NCI-H2081 treated with DMSO at 0.1 percent for 48 hours (cell line): ENCODE measurements at places on chromosomes 7 and 10.

DNA sequence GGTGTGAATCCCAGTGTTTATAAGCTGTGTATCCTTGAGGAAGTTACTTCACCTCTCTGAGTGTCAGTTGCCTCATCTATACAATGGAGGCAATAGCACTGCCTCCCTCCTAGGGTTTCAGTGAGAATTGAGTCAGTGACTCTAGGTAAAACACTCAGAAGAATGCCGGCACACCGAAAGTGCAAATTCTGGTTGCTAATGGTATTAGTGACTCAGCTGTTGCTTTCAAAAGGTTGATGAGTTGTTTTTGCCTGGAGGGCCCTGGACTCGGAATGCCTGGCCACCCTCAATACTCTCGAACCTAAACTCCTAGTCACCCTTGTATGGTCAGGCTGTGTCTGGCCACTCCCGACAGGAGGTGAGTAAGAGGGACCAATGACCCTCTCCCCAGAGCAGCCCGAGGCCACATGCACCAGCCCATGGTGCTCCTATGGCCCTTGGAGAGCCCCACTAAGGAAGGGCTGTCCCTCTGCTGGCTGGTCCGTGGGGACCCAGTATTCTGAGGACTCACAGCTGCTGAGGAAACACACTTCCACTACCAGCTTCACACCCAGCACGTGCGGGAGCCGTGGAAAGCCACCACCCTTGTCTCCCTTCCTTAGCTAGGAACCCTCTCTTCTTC is 60.2 kb downstream of the CALML3 start:
- no peak for DNase-seq

DNA sequence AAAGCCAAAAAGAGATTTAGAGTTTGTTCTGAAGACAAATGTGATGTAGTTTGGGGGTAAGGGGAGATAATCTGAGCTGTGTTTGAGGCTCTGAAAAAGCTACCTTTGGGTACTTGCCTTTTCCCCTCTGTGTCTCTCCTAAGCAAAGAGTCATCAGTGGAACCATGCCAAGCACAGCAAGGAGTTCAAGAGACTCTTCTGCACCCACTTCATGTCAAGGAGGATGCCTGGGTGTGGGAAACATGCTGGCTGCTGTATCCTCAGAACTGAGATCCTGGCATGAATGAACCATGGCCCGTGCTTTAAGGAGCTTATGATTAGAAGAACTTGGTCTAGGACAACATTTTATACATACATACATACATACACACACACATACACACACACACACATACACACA is 142.9 kb downstream of the NOC3L start:
- DNase-seq = no peak

GRCh38 chr7:41758321-41758720 is 55.4 kb upstream of the INHBA start:
- DNase-seq = no peak

DNA sequence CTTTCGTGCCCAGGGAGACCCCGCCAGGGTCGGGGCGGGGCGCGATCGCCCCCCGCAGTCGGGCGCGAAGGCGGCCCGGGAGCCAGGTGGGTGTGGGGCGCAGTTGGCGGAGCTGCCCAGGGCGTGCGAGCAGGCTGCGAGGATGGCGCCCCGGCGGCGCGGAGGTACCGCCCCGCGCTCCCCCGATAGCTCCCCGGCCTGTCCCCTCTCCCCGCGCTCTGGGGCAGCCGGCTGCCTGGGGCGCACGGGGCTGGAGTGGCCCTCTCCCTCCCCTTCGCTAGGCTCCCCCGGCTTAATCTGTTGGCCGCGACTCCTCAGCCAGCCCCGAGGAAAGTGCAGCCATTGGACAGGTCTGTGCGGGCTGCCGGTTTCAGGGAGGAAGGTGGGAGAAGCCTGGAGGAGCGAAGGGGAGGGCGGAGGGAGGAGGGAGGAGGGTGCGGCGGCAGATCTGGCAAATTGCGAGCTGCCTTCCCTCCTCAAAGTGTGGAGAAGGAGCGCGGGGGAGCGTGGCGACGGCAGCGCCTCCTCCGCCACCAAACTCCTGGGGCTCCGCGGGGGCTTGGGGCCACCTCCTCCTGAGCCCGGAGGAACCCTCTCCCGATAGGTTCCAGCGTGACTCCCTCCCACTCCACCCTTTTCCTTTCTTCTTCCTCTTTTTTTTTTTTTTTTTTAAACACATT is 361 bp upstream of the PLXDC2 start:
- DNase-seq = no peak

- no peak for DNase-seq
These were observed 85.9 kb downstream of the PON1 start for GRCh38 chr7:95238252-95238943.

DNA sequence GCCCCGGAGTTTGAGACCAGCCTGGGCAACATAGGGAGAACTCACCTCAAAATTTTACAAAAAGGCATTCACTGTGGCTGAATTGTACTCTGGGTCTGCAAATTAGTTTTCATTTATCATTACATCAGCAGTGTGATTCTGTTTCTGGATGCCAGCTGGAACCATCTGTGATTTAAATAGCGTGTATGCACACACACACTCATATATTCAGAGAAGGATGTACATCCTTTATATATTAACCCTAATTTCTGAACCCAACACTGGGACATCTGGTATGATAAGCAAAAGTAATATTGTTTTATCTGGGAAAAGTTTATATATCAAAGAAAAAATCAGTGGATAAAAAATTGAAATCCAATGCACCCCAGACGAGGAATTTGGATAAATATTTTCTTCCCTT is 33.8 kb upstream of the LYZL1 start:
- DNase-seq = no peak

DNA sequence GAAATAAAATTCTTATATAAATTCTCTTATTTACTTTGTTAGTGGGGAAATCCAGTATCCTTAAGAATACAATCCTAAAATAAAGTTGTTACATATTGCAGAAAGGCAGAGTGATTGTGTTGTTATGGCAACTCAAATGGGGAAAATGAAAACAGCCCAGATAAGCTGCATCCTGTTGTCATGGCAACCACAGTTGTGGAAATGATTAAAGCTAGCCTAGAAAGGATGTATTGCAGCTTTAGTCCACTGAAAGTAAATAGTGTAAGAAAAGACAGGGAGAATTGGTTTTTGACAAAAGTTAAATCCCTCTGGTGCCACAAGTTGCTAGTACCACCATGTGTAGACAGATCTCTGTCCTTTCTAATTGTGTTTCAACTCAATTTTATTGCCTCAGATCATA is 43.2 kb downstream of the BTRC start:
- DNase-seq = no peak

DNA sequence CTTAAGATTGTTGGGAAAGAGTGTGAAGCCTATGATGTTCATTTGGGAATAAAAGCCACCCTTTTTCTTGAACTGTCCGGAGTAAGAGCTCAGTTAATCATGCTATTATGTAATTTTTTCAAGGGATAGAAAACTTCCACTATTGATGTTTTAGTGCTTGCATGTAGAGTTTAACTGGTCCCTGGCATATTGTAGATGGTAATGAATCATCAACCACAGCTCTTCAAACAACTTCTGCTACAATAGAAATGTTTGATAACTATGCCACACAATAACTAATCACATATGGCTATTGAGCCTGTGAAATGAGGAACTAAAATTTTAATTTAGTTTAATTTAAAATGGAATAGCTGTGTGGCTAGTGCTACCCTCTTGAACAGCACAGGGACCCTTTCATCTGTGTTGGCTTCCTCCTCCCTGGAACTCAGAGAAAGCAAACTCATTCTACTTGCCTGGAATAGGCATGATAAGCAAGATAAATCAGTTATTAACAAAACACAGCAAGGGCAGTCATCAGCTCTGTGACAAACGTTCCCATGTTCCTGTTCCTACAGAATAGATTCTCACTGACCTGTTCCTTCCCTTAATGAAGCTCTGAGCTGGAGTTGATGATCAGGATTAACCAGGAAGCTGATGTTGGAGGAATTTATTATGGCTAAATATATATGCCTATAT is 4.9 kb upstream of the SRI start:
- no peak for DNase-seq

- no peak for DNase-seq
These were observed 43.9 kb downstream of the KCNH2 start for GRCh38 chr7:150934045-150934766.

- DNase-seq = no peak
These were observed 188.6 kb downstream of the ETV1 start for GRCh38 chr7:13800694-13801448.

DNA sequence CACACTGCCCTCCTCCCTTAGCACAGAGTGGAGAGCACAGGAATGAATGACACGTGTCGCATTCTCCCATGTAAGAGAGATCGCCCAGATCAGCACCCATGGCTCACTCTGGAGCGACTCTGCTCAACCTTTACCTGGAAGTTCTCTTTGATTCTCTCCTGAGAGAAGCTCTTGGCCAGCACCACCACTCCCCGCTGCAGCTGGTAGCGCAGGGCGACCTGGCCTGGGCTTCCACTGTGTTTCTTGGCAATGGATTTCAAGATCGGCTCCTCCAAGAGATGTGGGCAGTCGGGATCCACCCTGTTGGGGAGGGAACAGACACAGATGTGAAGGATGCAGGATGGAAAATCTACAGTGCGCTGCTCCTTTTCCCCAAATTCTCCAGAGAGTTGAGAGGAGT is 27.4 kb downstream of the AKR1C8 start:
- DNase-seq = no peak

- no peak for DNase-seq
These were observed 10.2 kb downstream of the PLEKHA8 start for GRCh38 chr7:30038196-30038980.

GRCh38 chr10:70588859-70589570 is 13.5 kb downstream of the PRF1 start:
- DNase-seq = no peak

DNA sequence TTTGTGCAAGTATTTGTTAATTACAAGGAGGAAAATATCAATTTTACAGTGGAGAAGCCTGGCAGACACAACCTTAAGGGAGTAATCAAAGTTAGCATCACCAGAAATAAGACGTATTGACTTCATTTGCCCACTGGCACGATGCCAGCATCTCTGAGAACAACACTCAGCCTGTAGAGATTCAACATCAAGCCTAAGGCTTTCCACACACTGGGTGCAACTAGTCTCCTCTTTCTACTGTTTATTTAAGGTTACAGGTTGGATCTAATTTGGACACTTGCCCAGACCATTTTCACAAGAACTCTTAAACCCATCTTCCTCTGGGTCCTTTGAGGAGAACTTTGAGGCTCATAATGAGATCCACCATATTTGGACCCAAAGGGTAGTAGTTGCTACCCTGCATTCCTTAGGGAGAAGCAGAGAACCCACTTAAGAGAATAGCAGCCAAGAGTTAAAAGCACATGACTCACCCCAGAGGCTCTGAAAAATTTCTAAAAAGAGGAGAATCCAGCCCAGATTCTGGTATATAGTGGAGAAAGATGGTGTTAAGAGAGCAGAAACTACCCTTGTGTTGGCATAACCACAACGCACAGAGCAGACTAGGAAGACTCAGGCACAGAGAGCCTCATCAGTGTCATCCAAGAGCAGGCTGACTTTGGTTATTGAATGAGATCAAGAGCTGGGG is 97.3 kb downstream of the CCDC71L start:
- DNase-seq = no peak

DNA sequence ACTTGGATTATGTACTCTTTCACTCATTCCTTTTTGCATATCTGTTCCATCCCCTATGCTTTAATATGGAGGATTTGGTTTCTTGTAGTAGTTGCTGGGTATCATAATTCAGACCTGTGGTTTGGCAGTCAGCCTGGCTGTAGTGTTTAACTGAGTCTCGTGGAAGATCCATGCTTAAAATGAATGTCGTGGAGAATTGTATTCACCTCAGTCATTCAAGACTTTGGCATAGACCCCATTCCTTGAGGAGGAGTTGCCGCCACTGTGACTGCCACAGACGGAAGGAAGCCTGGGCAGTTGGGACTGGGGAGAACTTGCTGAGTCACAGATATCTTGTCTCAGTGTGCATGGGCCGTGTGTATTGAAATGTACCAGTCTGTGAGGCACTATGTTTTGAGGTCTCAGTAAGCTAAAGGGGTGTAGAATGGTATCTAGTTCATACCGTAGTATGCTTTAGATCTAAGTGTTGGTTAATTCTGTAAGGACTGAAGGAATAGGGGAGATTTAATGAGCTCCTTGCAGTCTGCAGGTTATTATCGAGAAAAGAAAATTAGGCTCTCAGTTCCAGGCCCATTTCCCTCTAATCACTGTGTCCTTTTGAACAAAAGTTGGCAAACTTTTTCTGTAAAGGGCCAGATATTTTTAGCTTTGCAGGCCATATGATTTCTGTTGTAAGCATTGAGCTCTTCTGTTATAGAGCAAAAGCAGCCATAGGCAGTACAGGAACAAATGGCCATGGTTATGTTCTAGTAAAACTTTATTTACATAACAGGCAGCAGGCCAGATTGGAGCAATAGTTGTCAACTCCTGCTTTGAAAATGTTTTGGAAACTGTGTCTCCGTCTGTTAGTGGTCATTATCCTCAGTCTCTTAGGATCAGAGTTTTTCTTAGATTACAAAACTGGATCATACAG is 76.8 kb downstream of the TPST1 start:
- no peak for DNase-seq

DNA sequence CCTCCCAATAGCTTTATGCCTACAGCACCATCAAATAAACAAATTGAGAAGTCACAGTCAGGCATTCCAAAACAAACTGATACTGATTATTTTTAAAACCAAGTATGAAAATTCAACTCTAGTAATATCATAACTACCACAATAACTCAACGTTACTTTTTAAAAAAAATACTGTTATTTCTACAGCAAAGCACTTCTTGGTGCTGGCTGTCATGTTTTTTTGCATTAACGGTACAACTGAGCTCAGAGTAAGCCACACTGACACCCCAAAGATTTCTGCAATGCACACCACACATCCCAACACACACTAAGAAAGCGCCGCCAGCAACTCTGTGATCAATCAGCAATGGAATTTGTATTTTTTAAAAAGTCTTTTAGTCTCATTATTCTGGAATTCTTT is 113.6 kb downstream of the RNF32 start:
- DNase-seq = no peak
